ENCODE measurements at places on chromosomes 13 and 19.
A peak's percentile ranks its signal among the peaks of the same experiment; 100 is the strongest.

DNA sequence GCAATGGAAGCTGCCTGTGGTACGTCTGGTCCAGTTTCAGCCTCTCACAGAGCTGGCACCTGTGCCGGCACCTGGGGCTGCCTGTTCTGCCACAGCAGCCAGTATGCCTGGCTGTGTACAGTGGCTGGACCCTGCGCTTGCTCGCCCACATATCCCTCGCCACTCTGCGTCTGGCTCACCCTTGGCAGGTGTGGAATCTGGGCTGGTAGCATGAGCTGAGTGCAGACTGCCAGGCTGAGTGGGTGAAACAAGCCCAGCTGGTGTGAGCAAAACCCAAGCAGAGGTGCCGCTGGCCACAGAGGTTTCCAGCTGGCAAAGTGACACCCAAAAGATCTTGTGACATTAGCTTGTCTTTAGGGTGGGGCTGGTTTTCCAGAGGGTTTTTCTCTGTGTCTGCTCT is 80.7 kb downstream of the ING1 start:
- DNase-seq: no peak

DNA sequence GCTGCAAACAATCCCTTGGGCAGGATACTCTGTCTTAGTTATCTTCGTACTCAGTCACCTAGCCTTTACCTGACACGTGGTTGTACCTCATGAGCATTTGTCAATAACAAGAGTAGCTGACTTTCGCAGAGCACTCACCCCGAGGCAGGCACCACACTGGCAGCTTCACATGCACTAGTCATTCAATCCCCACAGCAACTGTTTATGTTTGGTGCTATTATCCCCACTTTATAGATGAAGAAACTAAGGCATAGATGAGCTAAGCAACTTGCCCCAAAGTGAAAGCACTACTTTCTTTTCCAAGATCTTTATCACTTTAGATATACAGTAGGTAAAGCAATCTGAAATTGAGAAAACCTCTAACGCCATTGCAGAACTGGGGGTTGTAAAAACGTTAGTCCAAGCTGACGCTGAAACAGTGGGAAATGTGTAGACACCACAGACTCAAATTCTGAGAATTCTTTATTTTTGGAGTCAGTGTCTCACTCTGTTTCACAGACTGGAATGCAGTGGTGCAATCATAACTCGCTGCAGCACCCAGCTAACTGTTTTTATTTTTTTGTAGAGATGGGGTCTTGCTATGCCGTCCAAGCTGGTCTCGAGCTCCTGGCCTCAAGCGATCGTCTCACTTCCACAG is 446.0 kb downstream of the FOXO1 start:
- DNase-seq: no peak

GRCh38 chr13:32538143-32538620 is 413 bp downstream of the N4BP2L2 start:
- DNase-seq: no peak

GRCh38 chr19:48745208-48745995 is 1.3 kb downstream of the IZUMO1 start:
- no peak for DNase-seq

DNA sequence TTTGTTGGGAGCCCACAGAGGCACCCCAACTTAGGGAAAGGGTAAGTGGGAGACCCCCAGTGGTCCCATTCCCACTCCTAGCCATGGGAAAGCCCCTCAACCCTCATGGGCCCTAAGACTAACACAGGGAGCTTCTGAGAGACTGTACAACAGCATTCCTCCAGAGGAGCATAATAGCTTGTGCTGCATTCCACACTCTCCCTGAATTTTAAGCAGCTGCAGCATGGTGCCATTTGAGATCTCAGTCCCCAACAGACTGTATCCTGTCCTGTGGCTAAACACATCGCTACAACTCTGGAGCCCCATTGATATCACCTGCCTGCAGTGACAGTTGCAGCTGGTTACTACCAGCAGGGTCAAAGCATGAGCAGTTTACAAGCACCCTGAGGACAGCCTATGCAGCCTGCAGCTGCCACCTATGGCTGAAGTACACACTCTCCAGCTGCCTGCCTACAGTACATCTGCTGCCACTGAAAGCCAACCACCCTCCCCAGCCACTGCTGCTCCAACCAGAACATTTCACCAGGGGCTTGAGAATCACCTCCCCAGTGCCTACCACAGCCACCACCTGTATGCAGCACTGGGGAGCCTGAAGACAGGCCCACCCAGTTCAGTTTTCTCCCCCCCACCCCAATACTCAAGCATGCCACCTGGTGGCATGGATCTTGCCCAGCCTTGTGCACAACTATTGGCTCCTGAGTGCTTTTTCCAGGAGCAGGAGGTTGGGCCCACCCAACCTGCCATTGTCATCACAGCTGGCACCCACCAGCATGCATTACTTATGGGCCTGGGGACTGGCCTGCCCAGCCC is 557.3 kb downstream of the GPC5 start:
- DNase-seq: peak; percentile 18

GRCh38 chr13:55948175-55948574 is 1192.5 kb upstream of the PRR20A start:
- DNase-seq: peak; percentile 60

GRCh38 chr13:70324519-70324918 is 216.3 kb upstream of the KLHL1 start:
- DNase-seq: no peak

GRCh38 chr19:49741210-49741844 is 21.8 kb downstream of the TSKS start:
- no peak for DNase-seq

DNA sequence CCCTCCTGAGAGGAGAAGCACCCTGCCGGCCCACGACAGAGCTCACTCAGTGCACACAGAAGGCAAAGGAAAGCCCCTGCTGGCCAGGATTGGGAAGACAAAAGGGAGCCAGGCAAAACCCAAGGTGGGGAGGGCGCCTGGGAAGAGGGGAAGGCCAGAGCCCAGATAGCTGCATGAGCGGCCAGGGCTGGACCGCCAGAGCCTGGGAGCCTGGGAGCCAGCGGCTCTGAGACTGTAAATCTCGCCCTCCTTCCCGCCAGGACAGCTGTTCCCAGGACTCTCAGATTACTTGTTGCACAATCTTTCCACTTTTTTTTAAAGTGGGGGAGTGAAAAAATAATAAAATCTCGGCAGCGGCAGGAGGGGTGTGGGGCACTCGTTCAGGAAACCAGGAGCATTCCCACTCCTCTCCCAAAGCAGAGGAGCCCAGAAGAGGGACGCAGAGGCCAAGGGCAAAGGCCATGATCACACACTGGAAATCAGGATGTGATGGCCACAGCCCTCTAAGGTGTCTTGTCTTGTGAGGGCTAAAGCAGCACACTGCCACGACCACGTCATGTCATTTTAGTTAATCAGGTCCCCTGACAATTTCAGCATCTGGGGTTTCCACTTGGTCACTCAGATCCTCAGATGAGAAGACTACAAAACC is 19.6 kb upstream of the EPHX3 start:
- DNase-seq: peak; percentile 91

DNA sequence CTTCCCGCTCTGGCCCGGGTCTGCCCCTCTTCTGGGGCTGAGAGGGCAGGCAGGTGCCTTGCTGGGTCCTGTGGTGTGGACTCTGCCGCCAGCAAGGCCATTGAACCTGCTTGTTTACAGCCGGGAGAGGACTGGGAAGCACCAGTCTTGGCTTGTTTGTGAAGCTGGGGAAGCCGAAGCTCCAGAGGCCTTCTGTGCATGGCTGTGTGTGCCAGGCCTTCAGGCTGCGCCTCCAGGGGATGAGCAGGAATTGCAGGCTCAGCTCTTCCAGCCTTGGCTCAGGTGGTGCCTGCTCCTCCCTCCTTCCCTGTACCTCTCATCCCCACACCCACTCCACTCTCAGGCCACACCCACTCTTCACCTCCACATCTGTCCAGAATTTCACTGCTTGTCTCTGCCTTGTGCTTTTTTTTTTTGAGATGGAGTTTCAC is 17.5 kb downstream of the NDUFB7 start:
- DNase-seq: peak; percentile 18

GRCh38 chr19:10286803-10287737 is at the start of gene ICAM4:
ICAM4 (plus strand) TSS chr19:10286955; CDS start chr19:10287013, 58 bp downstream.
- peak; percentile 91 for DNase-seq

GRCh38 chr13:60152114-60152513 is 11.6 kb downstream of the DIAPH3 start:
- no peak for DNase-seq

DNA sequence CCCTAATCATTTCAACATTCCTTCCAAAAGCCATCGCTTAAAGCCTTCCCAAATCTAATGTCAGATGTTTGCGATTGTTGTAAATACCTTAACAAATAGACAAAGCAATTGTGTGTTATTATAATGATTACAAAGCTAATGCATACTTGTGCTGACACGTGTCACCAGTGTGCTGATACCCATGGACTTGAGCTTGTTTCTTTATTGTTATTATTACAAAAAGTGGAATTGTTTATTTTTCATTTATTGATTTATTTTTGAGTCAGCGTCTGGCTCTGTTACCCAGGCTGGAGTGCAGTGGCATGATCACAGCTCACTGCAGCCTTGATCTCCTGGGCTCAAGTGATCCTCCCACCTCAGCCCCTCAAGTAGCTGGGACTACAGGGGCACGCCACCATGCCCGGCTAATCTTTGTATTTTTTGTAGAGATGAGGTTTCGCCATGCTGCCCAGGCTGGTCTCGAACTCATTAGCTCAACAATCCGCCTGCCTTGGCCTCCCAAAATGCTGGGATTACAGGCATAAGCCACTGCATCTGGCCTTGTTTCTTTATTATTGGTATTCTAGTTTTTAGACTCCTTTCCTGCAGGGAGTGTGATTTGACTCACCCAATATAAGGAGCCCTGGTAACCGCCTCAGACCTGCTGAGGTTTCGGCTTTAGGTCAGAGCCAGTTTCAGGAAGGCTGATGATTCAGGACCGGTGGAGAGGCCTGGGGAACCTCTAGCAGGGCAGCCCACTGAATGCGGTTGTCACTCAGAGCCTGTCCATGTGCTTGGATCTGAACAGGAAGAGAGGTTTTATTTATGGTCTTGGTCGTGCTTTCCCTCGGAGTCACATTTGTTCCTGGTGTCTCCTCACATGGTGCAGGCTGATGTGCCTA is 2.1 kb upstream of the FBXO17 start:
- DNase-seq: no peak

DNA sequence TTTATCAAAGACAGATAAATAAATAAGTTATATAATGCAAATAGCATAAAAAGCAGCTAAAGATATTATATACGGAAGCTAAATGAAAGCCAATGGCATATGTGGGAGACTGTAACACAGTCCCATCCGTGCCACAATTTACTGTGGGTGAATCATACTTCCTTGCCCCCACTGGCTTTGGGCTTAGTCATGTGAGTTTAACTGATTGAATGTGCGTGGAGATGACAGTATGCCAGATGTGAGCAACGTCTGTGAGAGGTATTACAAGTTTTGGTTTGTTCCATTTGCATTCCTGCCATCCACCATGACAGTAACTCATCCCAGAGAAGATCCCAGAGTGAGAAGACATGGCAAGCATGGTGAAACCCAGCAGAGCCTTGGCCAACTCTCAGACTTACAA is 340.0 kb downstream of the SUCLA2 start:
- DNase-seq: no peak

- no peak for DNase-seq
Measured at GRCh38 chr19:7766535-7766934, 3.5 kb downstream of the CLEC4M start.

- DNase-seq: no peak
Measured at GRCh38 chr13:91375116-91375729, 23.2 kb upstream of the GPC5 start.
